ENCODE measurements at places on chromosomes 13 and 19.

DNA sequence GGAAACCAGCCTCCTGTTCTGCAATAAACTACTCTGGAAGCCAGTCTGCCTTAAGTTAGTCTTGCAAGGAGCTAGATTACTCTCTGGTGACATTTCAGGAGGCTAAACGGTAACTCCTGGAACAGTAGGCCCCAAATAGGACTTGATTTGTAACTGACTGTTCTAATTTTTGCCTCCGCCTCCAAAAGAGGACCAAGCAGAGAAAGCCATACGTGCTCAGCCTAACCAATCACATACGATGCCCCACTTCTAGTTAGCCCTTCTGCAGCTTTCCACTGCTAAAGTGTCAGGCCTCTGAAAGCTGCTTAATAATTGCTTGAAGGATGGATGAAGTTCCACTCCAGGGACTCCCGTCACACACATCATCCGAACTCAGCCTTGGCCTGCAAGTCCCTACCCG lies 744 bp downstream of the ZNF805 start:
- no peak for DNase-seq

- no peak for DNase-seq
Observed at GRCh38 chr13:90402613-90403012, 944.9 kb upstream of the MIR17HG start.

DNA sequence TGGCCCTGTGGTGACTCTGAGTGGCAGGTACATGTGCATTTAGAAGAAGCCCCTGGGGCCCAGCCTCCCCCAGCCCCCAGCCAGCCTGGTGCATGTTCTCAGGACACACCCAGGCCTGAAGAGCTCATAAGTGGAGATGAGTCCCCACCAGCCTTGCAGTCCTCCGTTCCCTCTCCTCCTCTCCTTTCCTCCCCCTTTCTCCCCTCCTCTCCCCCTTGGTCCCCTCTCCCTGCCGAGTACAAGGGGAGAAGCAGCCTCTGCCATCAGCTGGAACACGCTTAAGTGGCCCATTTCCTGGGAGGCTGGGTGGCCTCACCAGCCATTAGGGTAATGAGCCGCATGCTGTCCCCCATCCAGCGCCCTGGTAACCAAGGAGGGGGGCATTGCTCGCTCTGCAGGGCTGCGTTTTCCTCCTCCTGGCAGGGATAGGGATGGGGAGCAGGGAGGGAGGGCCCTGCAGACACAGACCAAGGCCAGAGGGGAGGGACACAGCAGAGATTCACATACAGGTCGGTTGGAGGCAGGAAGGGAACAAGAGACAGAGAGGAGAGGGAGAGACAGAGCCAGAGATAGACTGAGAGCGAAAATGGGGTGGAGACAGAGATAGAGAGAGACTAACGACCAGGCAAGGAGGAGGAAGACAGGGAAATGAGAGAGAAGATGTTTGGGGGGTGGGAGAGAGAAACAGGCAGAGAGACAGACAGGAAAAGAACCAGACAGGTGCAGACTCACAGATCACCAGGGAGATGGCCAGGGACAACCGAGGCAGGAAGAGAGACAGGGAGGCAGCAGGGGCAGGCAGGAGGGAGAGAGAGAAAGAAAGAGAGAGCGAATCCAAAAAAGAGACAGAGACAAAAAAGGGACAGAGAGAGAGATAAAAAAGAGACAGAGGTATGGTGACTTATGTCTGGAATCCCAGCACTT lies 19.3 kb upstream of the DPP9 start:
- DNase-seq = no peak

- peak; percentile 100 for DNase-seq
Observed at GRCh38 chr19:5903624-5904351, at the start of gene NDUFA11. TSS of gene NDUFA11 (minus strand) at chr19:5903790. CDS start at chr19:5903708, 82 bp downstream.

GRCh38 chr19:17567940-17568339 lies 12.5 kb downstream of the COLGALT1 start:
- DNase-seq = no peak

DNA sequence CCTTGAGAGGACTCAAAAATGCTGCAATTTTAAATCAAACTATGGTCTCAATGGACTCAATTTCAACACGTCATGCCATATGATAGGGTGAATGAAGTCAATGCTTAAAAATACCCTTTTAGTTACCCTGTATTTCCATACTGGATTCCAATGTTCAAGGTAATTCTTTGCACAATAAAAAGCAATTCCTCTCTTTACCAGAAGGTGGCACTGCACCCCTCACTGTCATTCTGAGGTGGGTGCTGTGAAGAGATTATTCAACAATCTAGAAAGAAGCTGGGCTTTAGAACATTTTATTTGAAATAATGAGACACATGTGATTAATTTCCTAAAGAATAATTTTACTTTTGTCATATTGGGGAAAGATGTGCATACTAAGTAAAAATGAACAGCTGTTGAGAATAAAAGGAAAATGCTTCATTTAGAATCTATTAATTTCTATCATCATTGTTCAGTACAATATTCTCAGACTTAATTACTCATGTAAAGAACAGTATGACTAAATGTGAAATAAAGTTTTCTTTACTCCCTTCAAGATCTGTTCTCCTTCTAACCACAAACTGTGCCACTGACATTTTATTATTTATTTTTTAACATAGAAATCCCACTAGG lies 789.1 kb downstream of the GPC5 start:
- no peak for DNase-seq

DNA sequence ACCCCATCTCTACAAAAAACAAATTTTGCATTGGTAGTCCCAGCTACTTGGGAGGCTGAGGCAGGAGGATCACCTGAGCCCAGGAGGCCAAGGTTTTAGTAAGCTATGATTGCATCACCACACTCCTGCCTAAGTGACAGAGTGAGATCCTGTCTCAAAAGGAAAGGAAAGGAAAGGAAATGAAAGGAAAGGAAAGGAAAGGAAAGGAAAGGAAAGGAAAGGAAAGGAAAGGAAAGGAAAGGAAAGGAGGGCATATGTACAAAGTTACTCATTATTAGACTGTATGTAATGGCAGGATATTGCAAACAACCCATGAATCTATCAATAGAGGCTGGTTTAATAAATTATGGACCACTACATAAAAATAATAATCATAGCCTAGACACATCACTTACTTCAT lies 40.8 kb upstream of the CACNA1A start:
- DNase-seq = no peak
